Tibial nerve (tissue), 4 donors: ENCODE measurements at places on chromosomes 4 and X. TPM values are rescaled to one million over a fixed set of nuclear protein-coding genes. Genes with fewer than 3 reads are reported as not detected.

The EMCN gene
- 17.8 TPM for total RNA-seq

The ENPEP gene
- total RNA-seq: 3.7 TPM

The SLC10A4 gene
- total RNA-seq: not detected

The NXF2B gene
- total RNA-seq: not detected

The CRMP1 gene
- 0.21 TPM for total RNA-seq

The FGFR3 gene
- 4.5 TPM for total RNA-seq

The RHOH gene
- 0.30 TPM for total RNA-seq

The RBMXL3 gene
- not detected for total RNA-seq

The SLC26A1 gene
- total RNA-seq: 0.21 TPM

The KLHL34 gene
- not detected for total RNA-seq

The SLC9A6 gene
- total RNA-seq: 13.7 TPM

The COL25A1 gene
- 2.5 TPM for total RNA-seq

The CCKAR gene
- not detected for total RNA-seq

The FGF16 gene
- not detected for total RNA-seq

The TEX13C gene
- not detected for total RNA-seq

- H3K27me3 ChIP-seq: peaks cover 2% of the 10 kb centered on the region
- no peak for DNase-seq
- no peaks in the 10 kb centered on the region for H3K4me1 ChIP-seq
- H3K4me3 ChIP-seq: peak overlapping the region; percentile 22
- no peak overlapping the region for H3K27ac ChIP-seq
Observed at GRCh38 chr4:173500841-173501591, 29.0 kb downstream of the HAND2 start.

DNA sequence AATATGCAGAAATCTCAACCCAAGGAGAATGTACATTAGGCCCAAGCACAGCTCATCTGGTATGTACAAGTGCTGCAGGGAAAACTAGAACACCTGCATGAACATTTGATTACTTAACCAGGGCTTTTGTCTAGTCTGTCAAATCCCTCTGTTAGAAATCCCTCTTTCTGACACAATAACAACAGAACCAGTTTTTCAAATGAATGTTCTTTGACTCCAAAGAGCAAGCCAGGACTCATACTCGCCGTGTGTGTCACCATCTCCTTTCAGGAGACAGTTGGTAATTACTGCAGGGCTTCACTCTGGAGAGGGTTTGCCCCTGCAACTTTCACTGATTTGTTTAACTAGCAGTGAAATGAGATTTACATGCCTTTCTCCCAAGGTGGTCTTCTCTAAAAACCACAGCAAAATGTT is 143.0 kb upstream of the FAM241A start:
- no peak for DNase-seq
- H3K36me3 ChIP-seq: no peaks in the 10 kb centered on the region
- H3K4me3 ChIP-seq: no peak overlapping the region
- no peak overlapping the region for H3K27ac ChIP-seq

DNA sequence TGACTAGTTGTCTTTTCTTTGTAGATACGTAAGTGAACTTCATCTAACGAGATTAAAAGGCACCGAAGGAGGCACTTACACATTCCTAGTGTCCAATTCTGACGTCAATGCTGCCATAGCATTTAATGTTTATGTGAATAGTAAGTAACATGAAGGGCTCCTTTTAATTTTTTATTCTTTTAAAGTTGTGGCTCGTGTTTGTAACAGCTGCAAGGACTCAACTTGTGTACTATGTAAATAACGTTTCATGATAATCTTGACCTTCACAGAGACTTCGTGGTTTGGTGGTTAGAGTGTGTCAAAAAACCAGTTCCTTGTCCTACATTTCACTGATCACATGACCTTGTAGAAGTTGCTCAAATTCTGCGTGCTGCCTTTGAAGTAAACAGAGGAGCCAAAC is 51.6 kb downstream of the KIT start:
- no peak overlapping the region for H3K27ac ChIP-seq
- no peaks in the 10 kb centered on the region for H3K4me1 ChIP-seq
- DNase-seq: no peak
- H3K27me3 ChIP-seq: no peaks in the 10 kb centered on the region

- no peak for DNase-seq
- H3K4me1 ChIP-seq: peaks cover 3% of the 10 kb centered on the region
- H3K36me3 ChIP-seq: no peaks in the 10 kb centered on the region
Observed at GRCh38 chr4:47641755-47642154, 156.7 kb downstream of the ATP10D start.

DNA sequence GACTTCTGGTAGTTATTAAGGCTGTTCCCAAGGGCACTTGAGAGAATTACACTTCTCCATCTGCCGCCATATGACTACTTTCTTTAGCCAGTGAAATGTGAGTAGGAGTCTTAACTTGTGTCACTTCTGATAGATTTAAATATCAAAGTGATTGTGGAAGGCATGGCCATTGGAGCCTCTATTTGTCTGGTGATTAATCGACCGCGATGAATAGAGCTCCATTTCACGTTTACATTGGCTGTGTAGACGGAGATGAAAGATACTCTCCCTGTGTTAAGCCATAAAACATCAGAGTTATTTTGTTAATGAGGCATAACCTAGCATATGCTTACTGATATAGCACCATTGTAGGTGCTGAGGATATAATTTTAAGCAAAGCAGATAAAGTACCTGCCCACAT is 852.4 kb downstream of the CCSER1 start:
- H3K4me3 ChIP-seq: no peak overlapping the region
- no peaks in the 10 kb centered on the region for H3K4me1 ChIP-seq
- no peaks in the 10 kb centered on the region for H3K27me3 ChIP-seq
- DNase-seq: no peak

DNA sequence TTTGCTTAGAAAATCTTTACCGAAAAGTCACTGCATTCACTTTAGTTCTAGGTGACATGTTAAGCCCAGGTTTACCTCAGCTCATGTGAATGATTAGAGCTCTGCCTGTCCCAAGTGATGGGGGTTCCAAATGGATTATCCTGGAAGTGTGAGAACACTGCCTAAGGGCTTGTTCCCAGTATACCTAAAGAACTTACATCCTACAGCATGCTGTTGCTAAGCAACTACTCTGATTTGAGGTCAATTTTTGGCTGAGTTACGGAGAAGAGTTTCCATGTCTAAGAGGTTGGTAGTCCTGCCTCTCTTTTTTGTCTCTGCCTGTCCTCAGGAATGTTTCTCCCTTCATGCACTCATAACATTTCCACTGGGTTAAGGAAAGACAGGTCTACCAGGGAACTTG is 67.6 kb upstream of the UGT2B15 start:
- H3K4me3 ChIP-seq: no peak overlapping the region
- no peaks in the 10 kb centered on the region for H3K27me3 ChIP-seq
- H3K36me3 ChIP-seq: no peaks in the 10 kb centered on the region
- no peak for DNase-seq

- H3K4me3 ChIP-seq: no peak overlapping the region
- H3K27me3 ChIP-seq: no peaks in the 10 kb centered on the region
- H3K36me3 ChIP-seq: no peaks in the 10 kb centered on the region
- DNase-seq: no peak
Observed at GRCh38 chr4:140188975-140189374, 35.0 kb upstream of the MAML3 start.

DNA sequence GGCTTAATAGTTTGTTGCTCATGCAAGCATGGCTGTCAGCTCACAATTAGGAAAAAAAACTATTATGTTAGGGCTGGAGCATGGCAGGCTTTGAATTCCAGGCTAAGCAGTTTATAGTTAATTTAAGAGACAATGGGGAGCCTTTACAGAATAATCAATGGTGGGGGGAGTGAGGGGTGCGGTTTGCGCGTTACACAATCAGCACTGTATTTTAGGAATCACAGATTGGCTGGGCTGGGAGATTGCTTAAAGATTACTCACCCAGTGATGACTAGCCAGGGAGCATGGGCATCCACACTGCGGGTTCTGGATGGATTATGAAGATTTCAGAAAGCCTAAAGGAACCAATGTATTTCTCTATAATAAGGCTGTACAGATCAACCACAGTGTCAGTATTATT is 186.6 kb downstream of the SOX3 start:
- no peaks in the 10 kb centered on the region for H3K36me3 ChIP-seq
- no peaks in the 10 kb centered on the region for H3K4me1 ChIP-seq
- no peak for DNase-seq
- no peaks in the 10 kb centered on the region for H3K27me3 ChIP-seq

- no peak for DNase-seq
- no peaks in the 10 kb centered on the region for H3K27me3 ChIP-seq
- no peak overlapping the region for H3K4me3 ChIP-seq
Observed at GRCh38 chr4:159252491-159252890, 149.6 kb downstream of the RAPGEF2 start.

GRCh38 chr4:2070421-2071251 is 11.5 kb downstream of the NAT8L start:
- H3K27ac ChIP-seq: no peak overlapping the region
- no peak for DNase-seq
- H3K27me3 ChIP-seq: peaks cover 4% of the 10 kb centered on the region

DNA sequence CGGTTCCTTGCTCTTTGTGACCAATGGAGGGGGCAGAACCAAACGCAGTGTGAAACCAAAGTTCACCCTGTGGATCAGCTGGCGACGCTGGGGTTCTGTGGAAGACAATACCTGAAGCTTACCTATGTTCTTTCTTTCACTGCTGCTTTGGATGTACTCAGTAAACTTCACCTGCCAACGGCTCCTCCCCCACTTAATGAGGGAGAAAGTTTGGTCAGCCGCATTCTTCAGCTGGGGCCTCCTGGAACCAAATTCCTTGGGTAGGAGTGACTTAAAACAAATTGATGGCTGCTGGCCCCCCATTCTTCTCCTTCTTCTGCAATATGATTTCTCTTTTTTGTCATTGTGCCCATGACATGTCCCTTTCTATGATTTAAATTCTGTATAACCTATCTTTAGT is 282.4 kb downstream of the ANK2 start:
- no peak overlapping the region for H3K27ac ChIP-seq
- no peak for DNase-seq

DNA sequence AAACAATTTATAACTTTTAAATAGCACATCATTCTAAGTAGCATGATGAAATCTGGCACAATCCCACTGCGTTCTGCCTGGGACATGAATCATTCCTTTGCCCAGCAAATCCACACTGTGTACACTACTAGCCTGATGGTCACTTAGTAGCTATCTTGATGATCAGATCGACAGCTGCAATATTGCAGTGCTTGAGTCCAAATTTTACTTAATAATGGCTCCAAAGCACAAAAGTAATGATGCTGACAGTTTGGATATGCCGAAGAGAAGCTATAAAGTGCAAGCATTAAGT is 86.6 kb upstream of the NPNT start:
- no peak overlapping the region for H3K27ac ChIP-seq
- no peaks in the 10 kb centered on the region for H3K4me1 ChIP-seq
- no peak overlapping the region for H3K4me3 ChIP-seq
- H3K36me3 ChIP-seq: peaks cover 10% of the 10 kb centered on the region

DNA sequence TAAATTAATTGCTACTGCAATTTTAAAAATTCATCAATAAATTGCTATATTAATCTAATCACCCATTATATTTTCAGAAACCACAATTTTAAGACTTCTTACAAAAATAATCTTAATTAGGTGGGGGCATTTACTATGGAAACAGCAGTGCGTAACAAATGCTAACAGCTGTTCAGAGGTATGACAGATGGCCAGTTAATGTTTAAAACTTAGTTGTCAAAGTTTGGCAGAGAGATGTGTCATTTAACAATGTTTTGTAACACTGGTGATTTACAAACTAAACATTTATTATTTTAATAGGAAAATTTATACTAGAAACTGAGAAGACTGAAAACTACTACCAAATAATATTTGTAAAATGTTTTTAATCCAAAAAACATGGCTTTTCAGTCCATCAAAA is 85.2 kb upstream of the GPR34 start:
- H3K27ac ChIP-seq: no peak overlapping the region
- no peaks in the 10 kb centered on the region for H3K4me1 ChIP-seq
- DNase-seq: no peak
- H3K4me3 ChIP-seq: no peak overlapping the region

- no peaks in the 10 kb centered on the region for H3K4me1 ChIP-seq
- no peak overlapping the region for H3K27ac ChIP-seq
- H3K4me3 ChIP-seq: no peak overlapping the region
- H3K36me3 ChIP-seq: no peaks in the 10 kb centered on the region
- H3K27me3 ChIP-seq: peaks cover 50% of the 10 kb centered on the region
- DNase-seq: no peak
Observed at GRCh38 chr4:6401797-6402196, 70.6 kb downstream of the PPP2R2C start.

DNA sequence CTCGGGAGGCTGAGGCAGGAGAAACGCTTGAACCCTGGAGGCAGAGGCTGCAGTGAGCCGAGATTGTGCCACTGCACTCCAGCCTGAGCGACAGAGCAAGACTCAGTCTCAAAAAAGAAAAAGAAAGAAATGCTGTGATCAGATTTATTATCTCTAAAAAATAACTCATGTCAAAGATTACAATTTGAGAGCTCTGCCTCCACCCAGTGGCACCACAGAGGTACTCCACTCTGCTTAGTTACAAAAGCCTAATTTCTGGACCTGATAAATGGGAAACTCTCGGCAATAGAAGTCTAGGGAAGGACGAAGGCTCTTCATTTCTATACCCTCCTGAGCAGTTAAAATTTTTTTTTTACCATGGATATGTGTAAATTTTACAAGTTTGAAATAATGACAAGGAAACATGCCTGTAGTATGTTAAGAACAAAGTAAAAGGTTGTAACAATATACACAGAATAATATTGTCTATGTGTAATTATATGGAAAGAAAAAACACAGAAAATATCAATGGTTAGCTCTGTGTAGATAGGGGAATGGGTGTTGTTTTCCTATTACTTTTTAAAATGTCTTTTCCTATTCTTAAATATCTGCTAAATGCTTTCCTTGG is 149.8 kb downstream of the STIM2 start:
- H3K27me3 ChIP-seq: no peaks in the 10 kb centered on the region
- no peak overlapping the region for H3K27ac ChIP-seq
- no peaks in the 10 kb centered on the region for H3K4me1 ChIP-seq
- peak; percentile 35 for DNase-seq
- H3K36me3 ChIP-seq: no peaks in the 10 kb centered on the region

DNA sequence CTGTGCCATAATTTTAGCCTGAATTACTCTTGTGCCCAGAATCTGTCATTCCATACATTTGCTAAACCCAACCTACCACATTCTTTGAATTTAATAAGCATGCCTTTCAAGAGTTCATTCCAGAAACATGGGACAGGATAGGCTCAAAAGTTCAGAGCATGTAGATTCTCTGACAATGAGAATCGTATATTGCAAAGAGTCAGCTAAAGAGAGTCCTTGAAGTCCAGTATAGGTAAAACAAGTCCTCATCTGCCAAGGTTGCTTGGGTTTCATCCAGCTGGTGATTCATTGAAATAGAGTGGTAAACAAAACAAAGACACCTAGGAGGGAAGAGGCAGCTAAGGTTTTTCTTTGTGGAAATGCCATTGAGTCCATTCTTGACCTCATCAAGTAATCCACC is 249.3 kb upstream of the DIPK2B start:
- H3K27me3 ChIP-seq: no peaks in the 10 kb centered on the region
- H3K4me3 ChIP-seq: no peak overlapping the region
- DNase-seq: no peak
- no peaks in the 10 kb centered on the region for H3K4me1 ChIP-seq
- H3K27ac ChIP-seq: no peak overlapping the region

- no peaks in the 10 kb centered on the region for H3K27me3 ChIP-seq
- DNase-seq: no peak
- peak overlapping the region; percentile 85 for H3K27ac ChIP-seq
- H3K4me3 ChIP-seq: no peak overlapping the region
Observed at GRCh38 chr4:3320361-3321023, 27.7 kb downstream of the RGS12 start.

GRCh38 chr4:124757126-124757525 is 44.6 kb upstream of the ANKRD50 start:
- no peaks in the 10 kb centered on the region for H3K4me1 ChIP-seq
- no peak for DNase-seq
- H3K36me3 ChIP-seq: no peaks in the 10 kb centered on the region
- no peaks in the 10 kb centered on the region for H3K27me3 ChIP-seq
- no peak overlapping the region for H3K27ac ChIP-seq
